ENCODE measurements at places on chromosomes 6 and 20. TPM values are rescaled to one million over a fixed set of nuclear protein-coding genes. Genes with fewer than 3 reads are reported as not detected.
A peak's percentile ranks its signal among the peaks of the same experiment; 100 is the strongest.

DNA sequence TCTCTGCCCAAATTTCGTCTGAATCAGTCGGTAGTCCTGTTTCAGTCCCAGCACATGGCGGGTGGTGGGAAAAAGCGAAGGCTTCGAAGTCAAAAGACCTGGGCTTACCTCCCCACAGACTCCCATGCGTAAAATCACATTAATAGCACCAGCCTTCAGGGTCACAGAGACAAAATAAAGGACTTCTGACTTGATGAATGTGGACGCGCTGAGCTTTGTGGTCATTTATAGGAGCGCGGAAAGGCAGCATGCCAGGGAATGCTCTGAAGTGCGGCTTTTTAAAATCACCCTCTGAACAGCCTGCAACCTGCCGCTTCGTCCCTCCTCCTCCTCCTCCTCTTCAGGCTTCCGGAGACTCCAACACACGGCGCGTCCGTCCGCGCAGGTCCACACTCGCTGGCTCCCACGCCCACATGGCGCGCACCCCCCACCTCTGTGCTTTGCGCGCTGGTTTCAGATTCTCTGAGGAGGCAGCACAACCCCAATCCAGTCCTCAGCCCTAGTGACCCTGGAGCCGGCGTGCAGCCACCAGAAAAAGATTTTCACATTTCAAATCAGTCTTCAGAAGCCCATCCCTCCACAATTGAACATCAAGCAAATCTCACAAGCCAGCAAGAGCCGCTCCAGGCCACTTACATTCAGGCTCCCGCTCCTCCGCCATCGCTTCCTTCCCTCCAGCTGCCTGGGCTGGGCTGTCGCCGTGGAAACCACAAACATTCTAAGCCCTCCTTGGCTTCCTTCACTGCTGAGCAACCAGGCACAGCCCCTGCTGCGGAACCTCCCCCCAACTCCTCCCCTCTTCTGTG is at the start of gene C6orf118:
C6orf118 (minus strand) TSS at position 680 of the 806 bp plus-strand sequence; CDS start at position 661, 19 bp downstream.
- no peak for DNase-seq

GRCh38 chr6:129136751-129137150 is 253.8 kb downstream of the LAMA2 start:
- DNase-seq, result no peak

GRCh38 chr20:57779401-57780003 is 69.7 kb upstream of the PMEPA1 start:
- DNase-seq, result peak; percentile 60

Gene PGC
- not detected for total RNA-seq

- no peak for DNase-seq
These were observed 134.0 kb upstream of the PHACTR1 start for GRCh38 chr6:12582421-12583110.

Gene TBXT
- not detected for total RNA-seq

Gene RIMS1
- 2.9 TPM for total RNA-seq

- no peak for DNase-seq
These were observed 23.6 kb downstream of the STXBP5 start for GRCh38 chr6:147227770-147228320.

DNA sequence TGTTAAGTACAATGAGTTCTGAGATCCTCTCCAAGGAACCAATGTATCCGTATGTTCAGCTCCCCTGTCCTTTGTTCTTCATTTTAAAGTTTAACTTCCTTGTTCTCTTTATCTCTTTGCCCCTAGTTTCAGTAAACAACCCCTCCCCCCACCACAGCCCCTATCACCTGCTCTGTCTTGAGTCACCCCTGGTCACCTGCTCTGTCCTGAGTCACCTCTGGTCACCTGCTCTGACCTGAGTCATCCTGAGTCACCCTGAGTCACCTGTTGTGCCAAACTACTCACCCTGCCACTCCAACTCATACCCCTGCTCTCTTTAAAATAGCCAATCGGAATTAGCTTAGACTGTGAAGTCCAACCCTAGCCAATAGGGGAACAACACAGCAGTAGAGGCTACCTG is 288.7 kb upstream of the CDYL start:
- no peak for DNase-seq

GRCh38 chr6:56406276-56407269 is 159.2 kb upstream of the COL21A1 start:
- DNase-seq, result no peak

Gene CFAP61
- 0.18 TPM for total RNA-seq

GRCh38 chr6:81683912-81684311 is 68.6 kb downstream of the TENT5A start:
- no peak for DNase-seq

- no peak for DNase-seq
These were observed 149.7 kb upstream of the TNFAIP3 start for GRCh38 chr6:137717074-137718073.

DNA sequence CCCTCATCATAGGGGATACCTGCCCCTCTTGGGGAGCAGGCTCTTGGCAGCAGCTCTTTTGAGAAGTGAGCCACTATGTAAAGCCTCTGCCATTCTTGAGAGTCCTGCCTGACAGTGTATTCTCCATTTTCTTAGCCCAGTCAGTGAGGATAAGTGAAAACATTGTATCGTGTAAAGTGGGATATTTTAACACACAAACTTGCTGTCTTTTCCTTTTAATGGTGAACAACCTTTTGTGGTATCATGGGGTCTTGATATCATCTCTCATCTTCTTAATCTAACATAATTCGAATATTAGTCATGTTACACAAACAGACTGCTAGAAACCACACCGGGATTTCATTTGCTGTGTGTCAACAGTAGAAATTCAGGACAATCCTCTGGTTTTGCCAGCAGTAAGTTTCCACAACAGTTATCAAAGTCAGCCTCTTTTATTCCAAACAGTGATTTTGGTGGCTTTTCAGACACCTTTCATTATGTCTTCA is 136.2 kb downstream of the HIVEP1 start:
- no peak for DNase-seq

Gene CST1
- total RNA-seq, result 11.2 TPM

Gene NXT1
- total RNA-seq, result 18.3 TPM

Gene FILIP1
- total RNA-seq, result 0.13 TPM

GRCh38 chr20:23868321-23868720 is 11.2 kb downstream of the CST5 start:
- DNase-seq, result no peak

DNA sequence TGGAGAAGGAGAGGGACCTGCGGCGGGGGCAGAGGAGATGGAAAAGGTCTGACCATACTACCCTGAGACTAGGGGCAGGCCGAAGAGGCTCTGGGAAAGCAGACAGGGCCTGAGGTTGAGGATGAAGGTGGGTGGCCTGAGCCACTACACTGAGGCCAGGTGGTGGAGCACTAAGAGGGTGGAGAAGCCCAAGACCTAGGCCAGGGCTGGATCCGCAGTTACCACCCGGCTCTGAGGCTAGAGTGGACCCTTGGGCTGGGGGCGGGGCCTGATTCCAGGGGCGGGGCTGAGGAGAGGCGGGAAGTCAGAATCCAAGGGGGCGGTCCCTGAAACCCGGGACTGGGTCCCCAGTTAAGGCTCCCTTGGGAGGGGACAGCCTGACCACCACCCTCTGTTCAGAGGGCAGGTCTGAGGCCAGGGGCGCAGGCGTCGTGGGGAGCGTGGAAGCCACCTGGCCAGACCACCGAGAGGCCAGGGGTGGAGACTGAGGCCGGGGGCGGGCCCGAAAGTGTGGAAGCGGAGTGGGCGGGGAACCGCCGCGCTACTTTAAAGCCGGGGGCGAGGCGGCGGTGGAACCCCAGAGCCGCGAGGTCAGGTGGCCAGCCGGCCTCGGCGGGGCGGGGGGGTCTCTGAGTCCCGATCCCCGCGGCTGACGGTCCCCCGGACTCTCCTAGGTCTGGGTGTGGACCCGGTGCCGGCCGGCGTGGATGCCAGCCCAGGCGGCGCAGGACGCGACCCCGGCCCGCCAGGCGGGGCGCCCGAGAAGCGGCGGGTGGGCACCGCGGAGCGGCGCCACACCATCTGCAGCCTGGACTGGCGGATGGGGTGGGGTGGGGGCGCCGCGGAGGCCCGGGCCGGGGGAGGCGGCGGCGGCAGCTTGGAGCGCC is 8.3 kb downstream of the CCM2L start:
- DNase-seq, result peak; percentile 86

Gene CFB
- total RNA-seq, result 4.9 TPM

Gene PACRG
- total RNA-seq, result 1.9 TPM

Gene TXLNB
- 0.48 TPM for total RNA-seq

DNA sequence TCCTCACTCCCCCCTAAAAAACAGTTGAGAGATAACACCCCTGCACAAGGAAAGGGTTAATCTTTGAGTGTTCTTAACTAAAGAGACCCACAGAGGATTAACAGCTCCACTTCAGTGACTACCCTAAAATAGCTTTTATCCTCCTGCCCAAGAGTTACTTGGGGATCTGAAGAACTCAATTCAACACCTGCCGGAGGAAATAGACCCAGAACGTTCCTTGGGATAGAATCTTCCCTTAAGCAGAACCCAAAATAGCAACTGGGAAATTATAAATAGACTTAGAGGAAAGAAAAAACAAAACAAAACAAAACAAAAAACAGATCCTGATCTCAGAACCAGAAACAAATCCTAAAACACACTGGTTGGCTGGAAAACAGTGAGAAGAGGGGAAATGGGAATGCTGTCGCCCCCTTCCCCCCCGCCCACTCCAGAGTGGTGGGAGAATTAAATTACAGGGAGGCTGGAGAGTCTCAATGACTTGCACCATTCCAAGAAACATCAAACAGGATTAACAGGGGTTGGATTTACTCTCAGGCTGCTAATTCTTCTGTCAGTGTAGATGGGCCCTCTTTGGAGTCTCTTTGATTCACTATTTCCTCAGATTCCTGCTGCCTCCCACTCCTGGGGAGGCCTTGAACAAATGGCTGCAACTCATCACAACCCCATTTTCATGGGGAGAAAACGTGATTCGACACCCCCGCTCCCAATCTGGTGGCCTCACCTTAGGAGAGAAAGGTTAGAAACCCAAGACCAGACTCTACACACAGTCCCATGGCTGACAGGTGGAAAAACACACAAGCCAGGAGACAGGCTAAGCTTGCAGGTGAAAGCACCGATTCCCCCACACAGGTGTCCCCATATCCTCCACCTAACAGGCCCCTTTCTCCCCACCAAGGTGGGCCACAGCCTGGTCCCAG is 1.4 kb downstream of the PLAGL2 start:
- DNase-seq, result no peak

GRCh38 chr6:37535759-37536490 is 36.2 kb upstream of the CCDC167 start:
- DNase-seq, result no peak

DNA sequence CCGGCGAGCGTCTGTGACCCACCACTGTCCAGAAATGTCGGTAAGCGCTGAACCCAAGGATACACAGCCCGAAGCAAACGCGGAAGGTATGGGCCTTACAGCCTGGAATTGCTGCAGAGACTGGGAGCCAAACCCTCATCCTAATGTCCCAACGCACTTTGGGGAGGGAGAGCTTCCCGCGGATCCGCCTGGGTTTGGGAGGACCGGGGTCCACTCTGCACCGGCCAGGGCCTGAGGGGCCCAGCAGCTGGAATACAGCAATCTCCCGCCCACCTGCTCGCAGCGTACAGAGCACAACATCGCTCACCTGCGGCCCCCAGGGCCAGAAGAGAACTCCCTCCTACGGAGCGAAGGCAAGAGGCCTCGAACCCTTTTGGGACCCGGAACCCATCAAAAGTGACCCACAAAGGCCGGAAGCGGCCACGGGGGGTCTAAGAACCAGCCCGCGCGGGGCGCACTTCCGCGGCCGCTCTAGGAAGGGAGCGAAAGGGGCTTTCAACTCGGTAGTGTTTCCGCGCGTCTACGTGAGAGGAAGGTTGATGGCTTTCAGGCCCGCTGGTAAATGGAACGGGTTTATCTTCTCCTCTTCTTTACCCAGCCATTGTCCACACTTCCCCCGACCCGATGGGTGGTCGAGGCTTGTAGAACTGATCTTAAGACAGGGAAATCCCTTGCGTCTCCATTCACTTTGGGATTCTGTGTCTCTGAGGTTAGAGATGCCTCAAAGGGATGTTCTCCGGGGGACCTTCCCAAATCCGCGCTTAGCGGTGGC is at the start of gene ZSCAN12:
ZSCAN12 (minus strand) TSS at position 398 of the 772 bp plus-strand sequence. CDS start 1,342 bp downstream, outside the sequence.
- DNase-seq, result peak; percentile 86

Gene IBTK
- total RNA-seq, result 16.1 TPM

Gene OLIG3
- not detected for total RNA-seq

- DNase-seq, result no peak
These were observed 78.1 kb upstream of the PLCB4 start for GRCh38 chr20:8990770-8991169.

DNA sequence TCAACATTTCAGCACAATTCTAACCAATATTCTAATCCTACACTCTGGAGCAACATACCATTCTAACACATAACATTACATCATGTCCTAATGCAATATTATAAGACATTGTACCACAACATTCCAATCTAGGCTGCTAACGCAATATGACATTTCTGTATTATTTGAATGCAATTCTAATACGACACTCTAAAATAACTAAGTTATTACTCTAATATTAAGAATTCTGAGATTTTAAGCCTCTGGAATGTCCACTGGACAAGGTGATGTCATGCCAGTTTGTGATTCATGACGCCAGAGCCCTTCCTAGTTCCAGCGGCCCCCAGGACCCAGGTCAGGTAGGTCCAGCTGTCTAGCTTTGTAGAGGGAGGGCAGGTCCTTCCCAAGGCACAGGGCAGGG is 69.7 kb upstream of the SIRPA start:
- DNase-seq, result no peak

DNA sequence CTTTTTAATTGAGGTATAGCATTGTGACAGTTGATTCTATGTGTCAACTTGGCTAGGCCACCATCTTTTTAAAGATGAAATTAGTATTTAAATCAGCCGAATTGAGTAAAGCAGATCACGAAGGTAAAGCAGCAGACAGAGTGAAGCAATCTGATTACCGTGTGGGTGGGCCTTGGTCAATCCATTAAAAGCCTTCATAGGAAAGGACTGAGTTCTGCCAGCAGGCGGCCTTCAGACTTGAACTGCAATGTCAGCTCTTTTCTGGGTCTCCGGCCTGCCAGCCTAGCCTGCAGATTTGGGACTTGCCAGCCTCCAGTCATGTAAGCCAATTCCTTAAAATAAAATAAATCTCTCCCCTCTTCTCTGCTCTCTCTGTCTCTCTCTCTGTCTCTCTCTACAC is 22.4 kb upstream of the TGM2 start:
- no peak for DNase-seq

Data from suprapubic skin (tissue), 4 donors.